Immature natural killer cell (primary cell): ENCODE measurements at places on chromosomes 2 and 18.

DNA sequence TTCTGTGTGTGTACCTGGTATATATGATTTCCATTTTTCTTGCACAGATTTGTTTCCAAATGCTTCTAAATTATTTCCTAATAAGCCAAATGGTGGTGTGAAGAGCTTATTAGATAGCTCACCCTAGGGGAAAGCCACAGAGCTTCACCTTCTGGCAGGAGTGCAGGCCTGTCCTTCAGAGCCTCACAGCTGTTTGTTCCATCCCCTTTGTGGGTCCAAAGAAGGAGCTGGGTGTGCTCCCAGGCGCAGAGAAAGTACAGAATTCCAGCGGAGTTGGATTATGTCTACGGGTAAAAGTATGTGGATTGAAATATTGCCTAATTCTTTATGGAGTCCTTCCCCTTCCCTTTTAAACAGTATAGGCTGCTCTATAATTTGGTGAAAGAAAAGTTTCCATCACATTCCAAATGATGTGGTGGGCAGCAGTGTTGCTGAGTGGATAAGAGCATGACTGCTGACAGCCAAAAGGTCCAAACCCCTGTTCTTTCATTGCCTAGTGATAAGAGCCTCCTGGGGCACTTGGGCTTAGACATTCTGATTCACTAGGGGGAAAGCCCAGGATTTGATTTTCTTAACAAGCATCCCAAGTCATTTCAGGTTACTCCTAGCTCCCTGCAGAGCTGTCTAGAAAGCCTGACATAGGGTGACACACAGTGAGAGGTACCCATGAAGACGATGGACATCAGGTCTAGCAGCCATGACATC is 86.6 kb downstream of the WDSUB1 start:
- DNase-seq = no peak

GRCh38 chr2:224309176-224309575 is 92.7 kb downstream of the FAM124B start:
- DNase-seq = no peak

DNA sequence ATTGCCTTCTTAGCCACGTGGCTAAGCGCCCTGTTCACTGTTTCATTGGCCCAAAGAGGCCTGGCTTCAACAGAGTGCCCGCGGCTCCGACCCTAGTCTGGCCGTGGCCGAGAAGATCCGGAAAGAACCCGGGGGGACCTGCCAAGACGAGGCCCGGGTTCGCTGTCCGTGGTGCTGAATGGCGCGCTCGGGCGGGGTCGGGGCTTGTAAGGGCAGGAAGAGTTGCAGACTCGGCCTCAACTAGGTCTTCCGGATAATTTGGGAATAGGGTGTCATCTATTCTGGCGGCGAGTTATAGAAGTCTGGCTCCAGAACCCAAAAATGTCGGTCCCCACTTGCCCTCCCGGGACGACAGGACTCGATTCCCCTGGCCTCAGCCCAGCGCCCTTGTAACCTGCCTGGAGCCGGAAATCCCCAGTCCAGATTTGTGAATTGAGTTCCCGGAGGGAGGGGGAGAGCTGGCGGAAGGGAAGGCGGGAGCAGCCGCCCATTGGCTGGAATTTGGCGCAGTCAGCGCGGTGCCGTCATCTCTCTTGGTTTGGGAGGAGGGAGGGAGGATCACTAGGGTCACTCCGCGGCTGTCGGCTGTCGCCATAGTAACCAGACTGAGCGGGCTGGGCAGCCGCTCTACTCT is 3.5 kb downstream of the CDK5R2 start:
- DNase-seq = peak; percentile 37

- DNase-seq = no peak
Measured at GRCh38 chr2:100252811-100253698, 69.2 kb downstream of the LONRF2 start.

DNA sequence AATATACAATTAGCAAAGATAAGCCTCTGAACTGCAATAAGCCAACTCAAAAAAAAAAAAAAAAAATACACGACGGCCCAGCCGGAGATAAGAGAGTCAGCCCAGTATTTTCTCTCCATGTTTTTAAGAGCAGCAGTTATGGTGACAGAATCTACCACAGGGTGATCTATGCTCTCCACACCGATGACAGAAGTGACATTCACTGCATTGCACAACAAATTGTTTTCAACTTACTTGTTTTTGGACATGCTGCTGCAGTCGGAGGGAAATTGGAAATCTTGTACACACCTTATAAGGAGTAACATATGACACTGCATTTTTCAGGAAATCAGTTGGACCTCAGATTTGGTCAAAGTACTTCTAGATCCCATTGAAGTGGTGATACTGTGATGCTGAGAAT is 23.3 kb upstream of the APOB start:
- no peak for DNase-seq

- DNase-seq = no peak
Measured at GRCh38 chr18:23838233-23838632, 149.0 kb downstream of the LAMA3 start.

DNA sequence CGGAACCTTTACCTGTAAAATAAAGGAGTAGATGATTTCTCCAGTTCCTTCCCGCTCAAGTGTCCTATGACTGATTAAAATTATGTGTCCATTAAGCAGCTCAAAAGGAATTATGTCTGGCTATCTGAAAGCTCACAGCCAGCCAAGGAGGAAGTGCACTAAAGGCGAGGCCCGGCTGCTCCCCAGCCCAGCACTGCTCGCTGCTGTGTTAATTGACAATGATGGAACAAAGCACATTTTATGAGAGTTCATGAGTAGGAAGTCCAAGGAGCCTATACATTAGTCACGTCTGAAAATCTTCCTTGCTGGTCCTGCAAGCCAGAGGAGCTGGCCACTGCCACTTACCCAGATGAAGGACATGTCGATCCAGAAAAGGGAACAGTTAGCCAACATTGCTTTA is 14.3 kb downstream of the TTC32 start:
- no peak for DNase-seq

GRCh38 chr2:108575132-108575966 is 41.1 kb downstream of the LIMS1 start:
- no peak for DNase-seq

- DNase-seq = no peak
Measured at GRCh38 chr2:183037074-183037552, 1.1 kb downstream of the NCKAP1 start.

- DNase-seq = no peak
Measured at GRCh38 chr2:134029418-134029817, 224.5 kb upstream of the MGAT5 start.

GRCh38 chr2:143347271-143347695 is 218.1 kb downstream of the ARHGAP15 start:
- DNase-seq = no peak

- no peak for DNase-seq
Measured at GRCh38 chr2:182522972-182523473, 96.2 kb upstream of the PDE1A start.

DNA sequence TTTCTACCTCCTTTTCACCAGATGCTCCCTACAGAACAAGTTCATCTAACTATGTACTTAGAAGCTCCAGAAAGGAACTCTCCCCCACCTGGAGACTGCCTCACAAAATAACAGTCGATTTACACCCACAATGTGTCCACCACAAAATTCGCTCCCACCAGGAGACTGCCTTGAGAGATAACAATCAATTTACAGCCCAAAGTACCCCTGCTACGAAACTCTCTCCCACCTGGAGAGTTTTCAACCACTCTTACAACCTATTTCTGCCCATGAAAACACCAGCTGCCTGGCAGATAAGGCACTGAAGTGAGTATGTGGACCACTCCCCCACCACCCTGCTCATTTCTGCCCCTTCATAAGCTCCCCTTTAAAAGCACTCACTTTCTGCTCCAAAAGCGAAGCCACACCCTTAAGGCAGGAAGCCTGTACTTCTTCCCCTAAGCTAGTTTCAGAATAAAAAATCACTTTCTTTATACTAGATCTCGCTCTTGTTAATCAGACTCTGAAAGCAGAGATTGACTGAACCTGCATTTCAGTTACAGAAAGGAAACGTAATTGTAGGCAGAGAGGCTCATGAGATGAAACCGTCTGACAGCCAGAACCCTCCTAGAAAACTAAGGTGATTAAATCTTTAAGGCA is 94.4 kb upstream of the RBBP8 start:
- DNase-seq = no peak

DNA sequence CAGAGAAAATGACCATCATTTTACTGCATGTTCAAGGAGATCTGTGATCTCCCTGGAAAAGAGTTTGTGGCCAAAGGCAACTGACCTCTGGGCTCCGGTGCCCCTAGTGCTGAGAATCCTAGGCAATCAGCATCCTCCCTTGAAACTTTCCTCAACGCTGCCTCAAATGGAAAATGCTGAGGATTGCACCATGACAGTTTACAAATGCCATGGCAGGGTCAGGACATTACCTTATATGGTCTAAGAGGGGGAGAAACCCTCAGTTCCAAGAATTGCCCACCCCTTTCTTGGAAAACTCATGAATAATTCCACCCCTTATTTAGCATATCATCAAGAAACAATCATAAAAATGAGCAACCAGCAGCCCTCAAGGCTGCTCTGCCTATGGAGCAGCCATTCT is 48.3 kb downstream of the ALPK2 start:
- no peak for DNase-seq

DNA sequence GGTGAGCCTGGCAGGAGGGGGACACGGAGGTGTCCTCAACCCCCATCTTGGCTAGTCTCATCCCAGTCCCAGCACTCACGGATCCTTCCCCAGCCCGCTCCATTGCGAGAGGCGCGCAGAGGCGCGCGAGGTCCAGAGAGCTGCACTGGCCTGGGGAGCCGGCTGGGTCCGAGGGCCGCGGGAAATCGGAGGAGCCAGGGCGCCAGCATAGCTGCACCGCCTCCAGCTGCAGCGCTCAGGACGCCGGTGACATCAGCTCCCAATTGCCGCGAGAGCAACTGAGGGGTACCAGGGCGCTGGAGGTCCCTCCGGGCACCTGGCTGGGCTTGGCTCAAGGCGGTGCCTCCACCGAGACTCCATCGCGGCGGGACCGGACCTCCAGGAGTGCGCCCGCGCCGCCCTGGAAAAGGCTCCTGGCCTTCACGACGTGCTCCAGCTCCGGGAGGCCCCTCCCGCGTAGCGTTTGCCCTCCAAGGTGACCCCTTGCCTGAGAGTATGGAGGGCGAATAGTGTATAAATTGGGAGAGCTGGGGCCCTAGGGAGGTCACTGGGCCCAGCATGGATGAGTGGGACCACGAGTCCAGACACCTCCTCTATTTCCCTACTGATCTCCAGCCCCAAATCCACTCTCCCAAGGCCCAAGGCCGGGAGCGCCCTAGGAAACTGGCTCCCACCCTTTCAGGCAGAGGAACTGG is 5.5 kb downstream of the RTKN start:
- DNase-seq = no peak

DNA sequence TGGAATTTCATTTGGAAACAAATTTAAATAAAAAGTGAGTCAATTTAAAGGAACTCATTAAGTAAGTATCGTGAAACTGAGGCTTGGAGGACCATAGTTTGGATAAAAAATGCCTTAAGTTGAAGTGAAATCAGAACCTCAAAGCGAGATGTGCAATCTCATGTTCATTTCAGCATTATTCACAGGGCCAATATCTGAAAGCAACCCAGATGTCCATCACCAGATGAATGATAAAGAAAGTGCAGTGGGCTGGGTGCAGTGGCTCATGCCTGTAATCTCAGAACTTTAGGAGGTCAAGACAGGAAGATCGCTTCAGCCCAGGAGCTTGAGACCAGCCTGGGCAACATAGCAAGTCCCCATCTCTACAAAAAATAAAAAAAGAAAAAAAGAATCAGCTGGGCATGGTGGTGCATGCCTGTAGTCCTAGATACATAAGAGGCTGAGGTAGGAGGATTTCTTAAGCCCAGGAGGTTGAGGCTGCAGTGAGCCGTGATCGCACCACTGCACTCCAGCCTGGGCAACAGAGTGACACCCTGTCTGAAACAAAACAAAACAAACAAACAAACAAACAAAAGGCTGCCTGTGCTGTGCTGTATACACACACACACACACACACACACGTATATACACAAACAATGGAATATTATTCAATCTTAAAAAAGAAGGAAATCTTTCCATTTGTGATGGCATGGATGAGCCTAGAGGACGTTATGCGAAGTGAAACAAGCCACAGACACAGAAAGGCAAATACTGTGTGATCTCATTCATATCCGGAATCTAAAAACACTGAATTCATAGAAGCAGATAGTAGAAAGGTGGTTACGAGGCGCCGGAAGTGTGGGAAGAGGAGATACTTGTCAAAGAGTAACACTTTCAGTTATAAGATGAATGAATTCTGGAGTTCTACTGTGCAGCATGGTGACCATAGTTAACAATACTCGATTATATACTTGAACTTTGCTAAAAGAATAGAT is 14.5 kb downstream of the SH3RF3 start:
- no peak for DNase-seq

DNA sequence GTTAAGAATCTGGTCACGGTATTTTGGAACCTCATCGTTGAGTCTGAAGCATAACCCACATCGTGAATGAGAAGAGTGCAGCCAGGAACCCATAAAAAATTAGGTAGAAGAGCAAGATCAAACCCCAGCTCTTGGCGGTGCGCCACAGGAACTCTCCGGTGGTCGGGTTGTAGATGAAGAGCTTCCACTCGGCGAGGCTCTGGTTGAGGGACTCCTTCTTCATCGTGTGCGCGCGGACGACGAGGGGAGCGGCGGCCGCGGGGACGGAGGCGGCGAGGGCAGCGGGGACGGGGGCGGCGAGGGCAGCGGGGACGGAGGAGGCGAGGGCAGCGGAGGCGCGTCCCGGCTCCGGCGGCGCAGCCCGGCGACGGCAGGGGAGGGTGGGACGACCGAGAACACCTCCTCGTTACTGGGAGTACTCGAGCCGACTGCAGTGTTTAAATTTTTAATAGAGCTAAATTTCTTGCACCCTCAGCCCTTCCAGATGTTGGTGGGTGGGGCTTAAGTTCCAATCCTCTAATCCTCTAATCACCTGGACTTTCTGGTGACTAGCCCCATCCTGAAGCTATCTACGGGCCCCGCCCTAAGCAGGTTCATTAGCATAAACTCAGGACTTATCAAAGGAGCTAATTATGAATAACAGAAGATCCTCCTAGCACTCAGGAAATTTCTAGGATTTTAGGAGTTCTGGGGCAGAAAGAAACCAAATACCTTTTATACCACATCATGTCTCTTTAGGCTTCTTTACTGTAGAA is 20.4 kb upstream of the PAPOLG start:
- DNase-seq = peak; percentile 31

DNA sequence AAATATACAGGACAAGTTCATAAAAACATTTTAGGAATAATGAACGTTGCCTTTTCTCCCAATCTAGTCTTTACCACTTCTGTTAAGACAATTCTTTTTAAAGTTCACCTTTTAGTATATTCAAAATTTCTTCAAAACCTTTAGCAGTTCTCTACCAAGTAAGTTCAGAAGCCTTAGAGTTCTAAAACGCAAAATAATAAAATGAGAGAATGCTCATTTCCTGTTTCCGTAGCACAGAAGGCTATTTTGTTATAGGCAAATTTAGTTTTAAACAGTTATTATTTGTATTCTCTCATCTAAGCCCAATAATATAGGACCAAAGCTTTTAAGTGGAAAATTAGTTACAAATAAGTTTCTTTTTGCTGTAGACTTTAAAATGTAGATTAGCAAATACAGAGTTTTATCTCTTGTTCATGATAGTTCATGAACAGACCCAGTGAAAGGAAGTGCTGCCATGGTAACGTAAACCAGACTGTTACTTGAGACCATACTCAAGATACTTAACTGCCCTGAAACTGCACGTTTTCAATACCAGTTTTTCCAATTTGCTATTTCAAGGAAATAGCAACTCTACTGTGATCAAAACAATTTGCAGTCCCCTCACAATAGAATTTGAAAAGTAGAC is 173.1 kb upstream of the STON1 start:
- DNase-seq = peak; percentile 56

GRCh38 chr2:237457388-237457941 is 29.6 kb upstream of the MLPH start:
- DNase-seq = no peak

- DNase-seq = peak; percentile 44
Measured at GRCh38 chr2:7773362-7774360, 856.4 kb downstream of the RNF144A start.
